ENCODE measurements at places on chromosomes 2 and 18. TPM values are rescaled to one million over a fixed set of nuclear protein-coding genes. Genes with fewer than 3 reads are reported as not detected.

GRCh38 chr2:180707175-180707883 lies 273.1 kb upstream of the UBE2E3 start:
- no peak for DNase-seq

GRCh38 chr2:156023229-156023869 lies 309.2 kb downstream of the NR4A2 start:
- DNase-seq = no peak

GRCh38 chr2:143558665-143559064 lies 429.4 kb downstream of the ARHGAP15 start:
- DNase-seq = peak; percentile 85

GRCh38 chr18:11320986-11321385 lies 171.6 kb upstream of the PIEZO2 start:
- no peak for DNase-seq

DNA sequence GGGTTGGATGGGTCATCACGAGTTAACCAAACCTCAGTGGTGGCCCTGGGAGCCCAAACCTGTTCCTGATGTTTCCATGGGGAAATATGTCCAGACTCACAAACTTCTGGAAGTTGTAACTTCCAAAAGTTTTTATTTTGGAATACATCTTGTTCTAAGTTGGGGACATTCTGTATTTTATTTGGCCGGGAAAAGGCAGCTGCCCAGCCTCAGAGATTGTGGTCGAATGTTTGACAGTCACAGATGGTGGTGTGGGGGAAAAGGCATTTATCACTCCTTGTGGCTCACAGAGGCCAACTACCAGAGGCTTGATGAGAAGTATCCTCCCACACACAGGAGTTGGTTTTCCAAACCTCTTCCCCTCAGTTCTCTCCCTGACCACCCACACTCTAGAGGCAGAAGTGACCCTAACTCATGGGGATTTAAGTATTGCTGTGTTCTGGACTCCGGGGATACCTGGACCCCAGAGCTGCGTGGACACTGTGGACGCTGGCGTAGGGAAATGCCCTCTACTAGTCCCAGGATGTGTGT lies 124.7 kb upstream of the PPP1CB start:
- no peak for DNase-seq

DNA sequence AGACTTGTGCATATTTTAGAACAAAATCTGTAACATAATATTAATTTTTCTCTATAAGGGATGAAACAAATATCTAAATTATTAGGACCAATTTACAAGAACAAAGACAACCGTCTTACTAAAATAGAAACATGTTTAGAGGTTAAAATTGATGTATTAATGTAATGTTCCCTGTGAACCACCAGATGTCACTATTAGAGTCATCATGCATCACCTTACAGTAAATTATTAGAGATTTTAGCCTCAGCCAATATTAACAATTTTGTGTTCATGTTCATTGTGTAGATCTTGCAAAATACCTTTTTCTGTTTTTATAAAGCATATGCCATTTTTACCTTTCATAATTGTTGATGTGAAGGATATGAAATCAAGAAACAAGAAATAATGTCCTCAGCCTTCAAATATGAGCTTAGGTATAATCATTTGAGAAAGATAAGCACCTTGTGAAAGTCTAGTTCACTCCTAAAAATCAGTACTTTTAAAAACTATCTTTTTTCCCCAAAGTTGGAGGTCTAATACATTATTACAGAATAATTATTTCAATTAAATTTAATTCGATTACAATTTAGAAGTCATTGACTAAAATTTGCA lies 344.3 kb upstream of the KCNH7 start:
- DNase-seq = peak; percentile 25

DNA sequence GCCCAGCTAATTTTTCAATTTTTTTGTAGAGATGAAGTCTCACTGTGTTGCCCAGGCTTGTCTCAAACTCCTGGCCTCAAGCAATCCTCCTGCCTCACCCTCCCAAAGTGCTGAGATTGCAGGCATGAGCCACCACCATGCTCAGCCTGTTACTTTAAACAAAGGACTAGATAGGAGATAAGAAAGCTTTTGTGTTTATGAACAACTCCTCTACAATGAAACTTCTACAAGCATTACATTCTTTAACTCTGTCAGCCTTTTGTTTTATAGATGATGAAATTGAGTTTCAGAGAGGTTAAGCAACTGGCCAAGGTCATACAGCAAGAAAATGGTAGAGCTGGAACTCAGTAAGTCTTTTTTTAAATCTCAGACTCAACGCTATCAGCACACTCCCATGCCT lies 22.7 kb downstream of the ALPK2 start:
- DNase-seq = no peak

The RNF125 gene
- total RNA-seq = 4.8 TPM

DNA sequence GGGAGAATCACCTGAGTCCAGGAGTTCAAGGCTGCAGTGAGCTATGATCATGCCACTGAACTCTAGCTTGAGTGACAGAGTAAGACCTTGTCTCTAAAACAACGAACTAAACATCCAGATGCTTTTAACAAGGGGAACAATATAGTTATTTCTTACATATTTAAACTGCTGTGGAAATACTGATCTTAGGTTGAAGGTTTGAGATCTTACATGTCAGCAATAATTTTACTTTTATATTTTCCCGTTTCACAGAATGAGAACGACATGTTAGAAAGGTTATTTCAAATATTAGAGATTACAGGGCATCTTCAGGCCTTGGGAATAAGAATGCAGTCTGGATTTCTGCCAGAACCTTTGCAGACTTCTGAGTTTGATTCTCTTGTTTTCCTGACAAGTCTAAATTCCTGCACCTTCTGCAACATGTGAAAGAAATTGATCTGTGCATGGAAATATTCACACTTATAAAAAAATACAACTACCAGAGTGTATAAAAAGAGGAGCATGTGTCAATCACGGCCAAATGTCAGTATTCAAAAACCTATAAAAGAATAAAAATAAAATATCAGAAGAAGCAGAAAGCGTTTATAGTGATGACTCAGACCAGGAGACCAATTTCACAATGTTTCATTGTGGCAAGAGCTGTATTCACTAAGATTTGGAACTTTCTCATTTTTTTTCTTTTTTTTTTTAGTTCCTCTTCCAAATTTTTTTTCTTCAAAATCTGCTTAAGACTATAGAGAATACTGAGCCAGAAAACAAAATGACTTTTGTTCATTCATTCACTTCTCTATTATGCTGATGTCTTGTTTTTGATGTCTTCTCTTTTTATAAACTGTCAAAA lies 29.6 kb downstream of the COLEC12 start:
- no peak for DNase-seq

DNA sequence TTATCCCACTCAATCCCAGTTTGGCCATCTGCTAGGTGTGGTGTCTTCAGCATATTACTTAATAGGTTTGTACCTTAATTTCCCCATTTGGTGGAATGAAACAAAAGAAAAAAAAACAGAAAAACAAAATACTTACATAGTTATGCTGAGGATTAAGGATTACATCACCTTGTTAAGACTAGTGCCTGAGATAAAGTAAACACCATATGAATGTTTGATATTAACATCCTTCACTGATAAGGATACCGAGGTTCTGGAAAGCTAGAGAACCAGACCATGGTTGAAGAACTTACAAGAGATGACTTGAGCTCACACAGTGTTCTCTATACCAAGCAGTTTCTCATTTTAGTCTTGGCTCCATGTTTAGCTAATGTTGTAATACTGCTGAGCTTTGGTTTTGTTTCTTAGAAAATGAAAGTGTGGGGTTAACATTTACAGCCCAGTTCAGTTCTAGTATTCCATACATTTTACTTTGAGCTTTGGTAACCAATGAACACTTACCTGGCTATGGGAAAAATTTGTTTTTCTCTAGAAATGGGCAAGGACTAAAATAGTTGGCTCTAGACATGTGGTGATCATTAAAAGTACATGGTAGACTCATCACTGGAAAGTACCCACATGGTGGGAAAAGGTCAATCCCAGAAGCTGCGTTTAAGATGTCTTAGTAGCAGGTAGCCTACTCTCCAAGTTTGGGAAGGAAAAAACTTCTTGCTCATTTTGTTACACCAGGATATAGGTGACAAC lies 5.8 kb upstream of the GPD2 start:
- DNase-seq = no peak

- peak; percentile 54 for DNase-seq
These were observed 6.0 kb upstream of the LIMS2 start for GRCh38 chr2:127681288-127681804.

The IL1RN gene
- 18.2 TPM for total RNA-seq

The FBXO15 gene
- total RNA-seq = 9.7 TPM

The CTLA4 gene
- 3.9 TPM for total RNA-seq

The FBXO36 gene
- 6.3 TPM for total RNA-seq

DNA sequence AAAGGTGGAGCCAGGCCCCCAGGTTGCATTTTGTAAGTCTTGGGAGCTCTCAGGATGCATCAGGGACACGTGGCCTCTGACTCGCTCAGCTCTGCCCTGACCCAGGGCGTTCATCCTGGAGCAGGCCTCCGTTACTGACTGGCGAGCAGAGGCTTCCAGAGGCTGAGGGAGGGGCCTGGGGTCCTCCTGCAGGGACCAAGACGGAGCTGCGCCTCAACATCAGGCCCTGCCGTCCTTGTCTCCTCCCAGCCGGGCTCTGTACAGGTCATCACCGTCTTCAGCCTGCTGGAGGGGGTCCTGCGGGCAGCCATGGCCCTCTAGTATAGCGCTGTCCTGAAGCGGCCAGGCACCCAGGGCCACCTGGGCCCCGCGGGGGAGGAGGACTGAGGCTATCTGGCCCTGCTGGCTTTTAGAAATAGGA lies 10.2 kb upstream of the ALPP start:
- no peak for DNase-seq

The DSG1 gene
- total RNA-seq = not detected

DNA sequence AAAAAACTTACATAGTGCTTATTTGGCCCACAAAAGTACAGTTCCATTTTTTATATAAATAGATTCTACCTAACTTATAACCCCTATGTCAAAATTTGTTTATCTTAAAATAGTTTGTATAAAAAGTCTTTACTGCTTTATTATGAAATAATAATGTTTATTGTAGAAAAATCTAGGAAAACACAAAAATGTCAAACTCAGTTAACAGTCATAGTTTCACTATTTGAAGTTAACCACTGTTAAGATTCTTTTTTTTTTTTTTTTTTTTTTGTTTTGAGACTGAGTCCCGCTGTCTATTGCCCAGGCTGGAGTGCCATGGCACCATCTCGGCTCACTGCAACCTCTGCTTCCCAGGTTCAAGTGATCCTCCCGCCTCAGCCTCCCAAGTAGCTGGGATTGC lies 26.5 kb upstream of the ABI2 start:
- DNase-seq = no peak

DNA sequence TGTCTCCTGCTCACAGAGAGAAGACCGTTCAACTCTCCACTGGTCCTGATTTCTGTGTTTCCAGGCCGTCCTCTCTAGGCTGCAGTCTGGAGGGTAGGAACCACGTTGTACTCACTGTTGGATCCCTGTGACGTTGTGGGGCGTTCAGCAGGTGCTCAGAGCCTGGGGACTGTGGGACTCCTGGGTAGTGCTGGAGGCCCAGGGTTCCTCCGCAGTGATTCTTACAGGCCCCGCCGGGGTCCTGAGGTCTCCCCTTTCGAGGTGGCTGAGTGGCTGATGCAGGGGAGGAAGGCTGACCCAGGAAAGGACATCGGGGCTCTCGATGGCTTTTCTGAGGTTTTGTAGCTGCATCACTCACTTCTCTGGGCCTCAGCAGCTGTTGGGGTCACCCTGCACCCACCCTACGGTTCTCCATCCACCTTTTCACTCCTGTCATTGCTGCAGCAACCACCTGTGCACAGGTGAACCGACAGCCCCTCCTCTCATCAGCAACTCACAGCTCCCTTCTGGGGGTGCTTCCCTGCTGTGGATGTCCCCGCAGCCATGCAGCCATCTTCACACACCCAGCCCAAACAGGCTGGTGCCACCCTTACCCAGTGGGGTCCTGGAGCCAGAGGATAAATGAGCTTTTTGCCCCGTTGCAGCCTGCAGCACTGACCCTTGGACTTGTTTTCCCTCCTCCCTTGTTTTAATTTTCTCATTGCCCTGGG lies 169.6 kb upstream of the HDAC4 start:
- DNase-seq = no peak

GRCh38 chr2:191660575-191660974 lies 17.4 kb upstream of the NABP1 start:
- no peak for DNase-seq

DNA sequence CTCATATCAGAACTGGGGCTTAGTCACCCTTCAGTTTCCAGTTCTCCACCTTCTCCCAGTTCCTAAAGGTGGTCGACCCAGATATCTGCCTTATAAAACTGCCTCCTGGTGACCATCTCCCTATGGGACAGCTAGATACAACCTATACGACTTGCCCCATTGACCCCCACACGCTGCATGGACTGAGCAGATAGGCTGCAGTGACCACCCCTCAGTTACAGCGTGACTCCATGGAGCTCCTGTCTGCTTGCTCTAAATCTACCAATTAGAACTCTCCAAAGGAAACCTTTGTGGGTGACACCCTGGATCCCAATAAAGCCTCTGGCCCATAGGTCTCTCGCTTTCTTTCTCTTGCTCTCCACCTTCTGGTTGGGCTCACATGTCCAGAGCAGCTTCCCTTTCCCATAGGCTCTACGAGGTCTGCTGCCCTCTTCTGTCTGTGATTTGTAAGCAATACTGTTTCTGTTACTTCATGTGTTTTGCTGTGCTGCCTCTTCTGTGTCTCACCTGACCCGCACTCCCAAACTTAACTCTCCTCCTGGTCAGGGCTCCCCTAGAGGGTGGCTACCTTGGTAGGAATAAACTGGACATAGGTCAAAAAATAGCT lies 971.3 kb upstream of the FAM98A start:
- DNase-seq = peak; percentile 32

The NOSTRIN gene
- 57.5 TPM for total RNA-seq

DNA sequence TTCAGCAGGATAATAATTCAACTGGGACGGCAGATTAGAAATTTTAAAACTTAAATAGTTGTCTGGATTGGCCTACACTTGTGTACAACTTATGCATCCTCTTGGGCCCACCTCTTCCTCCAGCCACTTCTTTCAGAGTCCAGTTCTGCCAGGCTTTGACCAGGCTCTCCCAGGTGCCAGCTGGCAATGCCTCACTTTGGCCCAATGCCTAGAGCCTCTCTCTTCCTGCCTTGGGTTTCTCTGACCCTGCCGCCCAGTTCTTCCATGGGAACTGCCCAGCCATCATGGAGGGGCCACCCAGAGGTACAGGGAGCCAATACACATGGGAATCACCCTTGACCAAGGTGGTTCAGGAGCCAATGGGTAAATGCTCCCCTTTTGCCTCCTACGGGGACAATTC lies 135.5 kb downstream of the IRS1 start:
- DNase-seq = no peak

The CHRNG gene
- not detected for total RNA-seq

The IL37 gene
- total RNA-seq = not detected

DNA sequence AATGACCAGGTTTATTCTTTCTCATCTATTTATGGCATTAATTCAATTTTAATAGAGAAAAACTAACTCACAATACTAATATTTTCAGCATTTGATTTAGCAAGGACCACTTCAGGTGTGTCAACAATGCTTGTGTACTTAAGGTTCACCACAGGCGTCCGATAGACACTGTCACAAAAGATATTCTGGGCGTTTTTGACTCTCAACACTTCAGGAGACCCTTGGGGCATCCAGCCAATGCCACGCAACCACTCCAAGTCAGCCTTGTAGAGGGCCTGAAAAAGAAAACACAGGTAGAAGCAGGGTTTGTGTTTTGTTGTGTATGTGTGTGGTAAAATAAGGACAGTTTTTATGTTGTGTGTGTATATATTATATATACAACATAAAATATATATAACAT lies 158.2 kb downstream of the NEB start:
- peak; percentile 48 for DNase-seq
